Bronchus fibroblast of lung (primary cell): ENCODE measurements at places on chromosomes 5 and 9. TPM values are rescaled to one million over a fixed set of nuclear protein-coding genes. Genes with fewer than 3 reads are reported as not detected.

Gene ROR2
- total RNA-seq: 16.5 and 16.8 TPM in 2 replicates

Gene BRINP1
- not detected in 2 replicates for total RNA-seq

Gene IL33
- 0.15 and 0.17 TPM in 2 replicates for total RNA-seq

Gene RALGPS1
- total RNA-seq: 0.67 and 2.7 TPM in 2 replicates

Gene SHB
- total RNA-seq: 13.4 and 14.4 TPM in 2 replicates

Gene RAB3C
- total RNA-seq: not detected in 2 replicates

Gene IFNE
- 0.17 TPM in 1 of 2 replicates, not detected in the other for total RNA-seq

Gene FAM81B
- not detected in 2 replicates for total RNA-seq

Gene RNF183
- not detected in 2 replicates for total RNA-seq

Gene PGM5
- total RNA-seq: 0.34 and 1.0 TPM in 2 replicates

Gene ARID3C
- not detected in 2 replicates for total RNA-seq

Gene PCDHGB3
- 0.45 and 0.50 TPM in 2 replicates for total RNA-seq

Gene ZNF782
- 2.2 and 2.5 TPM in 2 replicates for total RNA-seq

Gene PHF2
- 11.9 and 12.9 TPM in 2 replicates for total RNA-seq

Gene TLX3
- total RNA-seq: not detected in 2 replicates

Gene FREM1
- total RNA-seq: 0.17 and 0.30 TPM in 2 replicates

Gene LPAR1
- total RNA-seq: 106 and 111 TPM in 2 replicates

Gene FKTN
- 16.4 and 49.6 TPM in 2 replicates for total RNA-seq

Gene TPPP
- under 0.01 and 0.17 TPM in 2 replicates for total RNA-seq

Gene PDE6A
- not detected in 2 replicates for total RNA-seq

Gene CFAP157
- total RNA-seq: not detected in 2 replicates

Gene SNX2
- total RNA-seq: 37.2 and 37.9 TPM in 2 replicates

Gene TSLP
- 1.2 and 1.3 TPM in 2 replicates for total RNA-seq
